Thoracic aorta (tissue), 2 donors: ENCODE measurements at places on chromosomes 12 and 14. TPM values are rescaled to one million over a fixed set of nuclear protein-coding genes. Genes with fewer than 3 reads are reported as not detected.

Gene PTGR2
- total RNA-seq: 2.2 TPM

Gene TEX22
- not detected for total RNA-seq

Gene SDSL
- total RNA-seq: 3.5 TPM

Gene KERA
- not detected for total RNA-seq

Gene GLIPR1L1
- not detected for total RNA-seq

Gene FAM161B
- 2.9 TPM for total RNA-seq

Gene PPP4R4
- 8.9 TPM for total RNA-seq

Gene TXNRD1
- 269 TPM for total RNA-seq

Gene ATP5F1B
- 198 TPM for total RNA-seq

Gene LALBA
- total RNA-seq: not detected

Gene CAPZA3
- total RNA-seq: not detected

Gene CLMN
- 10.4 TPM for total RNA-seq

Gene POP5
- 22.3 TPM for total RNA-seq

Gene DACT1
- total RNA-seq: 50.9 TPM

Gene AKAP3
- total RNA-seq: 1.4 TPM

Gene ZNF219
- total RNA-seq: 74.2 TPM

Gene PAX9
- 0.21 TPM for total RNA-seq
